ENCODE measurements at places on chromosomes 1 and 21.

GRCh38 chr1:117959364-117959763, 29.8 kb downstream of the WDR3 start:
- DNase-seq, result no peak

GRCh38 chr1:47755101-47755990, 241.8 kb downstream of the TRABD2B start:
- no peak for DNase-seq

- DNase-seq, result no peak
Observed at GRCh38 chr1:237124856-237125462, 83.0 kb downstream of the RYR2 start.

- no peak for DNase-seq
Observed at GRCh38 chr1:16292739-16293138, 55.8 kb upstream of the CPLANE2 start.

GRCh38 chr1:219397511-219397910, 215.4 kb downstream of the ZC3H11B start:
- DNase-seq, result no peak

GRCh38 chr1:60535713-60536112, 462.1 kb upstream of the C1orf87 start:
- no peak for DNase-seq

DNA sequence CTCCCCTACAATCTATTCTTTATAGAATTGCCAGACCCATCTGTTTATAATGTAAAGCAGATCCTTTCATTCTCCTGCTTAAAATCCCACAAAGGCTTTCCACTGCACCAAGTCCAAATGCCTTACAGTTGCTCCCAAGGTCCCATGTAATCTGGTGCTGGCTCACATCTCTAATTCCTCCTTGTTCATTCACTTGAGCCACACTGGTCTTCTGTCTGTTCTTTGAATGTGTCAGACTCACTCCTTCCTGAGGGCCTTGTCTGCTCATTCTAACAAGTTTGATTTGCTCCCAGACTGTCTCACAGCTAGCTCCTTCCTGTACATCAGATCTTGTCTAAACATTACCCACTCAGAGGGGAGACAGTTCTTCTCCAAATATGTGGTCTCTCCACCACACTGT, 38.9 kb downstream of the ALG14 start:
- no peak for DNase-seq

DNA sequence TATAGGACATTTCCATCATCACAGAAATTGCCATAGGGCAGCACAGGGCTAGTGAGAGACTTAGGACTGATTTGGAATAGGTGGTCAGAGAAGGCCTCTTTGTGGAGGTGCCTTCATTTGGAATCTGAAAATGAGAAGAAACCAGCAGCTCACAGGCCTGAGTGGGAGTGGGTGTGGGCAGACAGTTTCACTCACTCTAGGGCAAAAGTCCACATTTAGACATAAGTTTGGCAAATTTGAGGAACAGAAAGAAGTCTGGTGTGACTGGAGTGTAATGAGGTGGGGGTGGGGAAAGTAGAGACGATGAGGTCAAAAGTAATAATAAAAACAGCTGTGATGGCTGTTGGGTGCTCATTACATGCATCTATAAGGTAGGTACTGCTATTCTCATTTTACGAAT, 22.4 kb upstream of the BCAR3 start:
- no peak for DNase-seq

DNA sequence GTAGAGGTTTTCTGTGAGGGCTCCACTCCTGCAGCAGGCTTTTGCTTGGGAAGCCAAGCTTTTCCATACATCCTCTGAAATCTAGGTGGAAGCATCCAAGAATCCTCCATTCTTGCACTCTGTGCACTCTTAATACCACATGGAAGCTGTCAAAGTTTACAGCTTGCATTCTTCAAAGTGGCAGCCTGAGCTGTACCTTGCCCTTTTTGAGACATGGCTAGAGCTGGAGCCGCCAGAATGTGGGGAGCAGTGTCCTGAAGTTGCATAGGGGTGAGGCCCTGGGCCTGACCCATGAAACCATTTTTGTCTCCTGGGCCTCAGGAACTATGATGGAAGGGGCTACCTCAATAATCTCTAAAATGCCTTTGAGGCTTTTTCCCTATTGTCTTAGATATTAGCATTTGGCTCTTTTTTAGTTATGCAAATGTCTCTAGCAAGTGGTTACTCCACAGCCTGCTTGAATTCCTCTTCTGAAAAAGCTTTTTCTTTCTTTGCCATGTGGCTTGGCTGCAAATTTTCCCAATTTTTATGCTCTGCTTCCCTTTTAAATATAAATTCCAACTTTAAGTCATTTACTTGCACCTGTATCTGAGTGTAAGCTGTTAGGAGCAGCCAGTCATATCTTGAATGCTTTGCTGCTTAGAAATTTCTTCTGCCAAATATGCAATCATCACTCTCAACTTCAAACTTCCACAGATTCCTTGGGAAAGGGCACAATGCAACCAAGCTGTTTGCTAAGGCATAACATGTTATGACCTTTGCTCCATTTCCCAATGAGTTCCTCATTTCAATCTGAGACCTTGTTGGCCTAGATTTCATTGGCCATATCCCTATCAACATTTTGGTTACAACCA, 92.1 kb upstream of the ARTN start:
- no peak for DNase-seq

DNA sequence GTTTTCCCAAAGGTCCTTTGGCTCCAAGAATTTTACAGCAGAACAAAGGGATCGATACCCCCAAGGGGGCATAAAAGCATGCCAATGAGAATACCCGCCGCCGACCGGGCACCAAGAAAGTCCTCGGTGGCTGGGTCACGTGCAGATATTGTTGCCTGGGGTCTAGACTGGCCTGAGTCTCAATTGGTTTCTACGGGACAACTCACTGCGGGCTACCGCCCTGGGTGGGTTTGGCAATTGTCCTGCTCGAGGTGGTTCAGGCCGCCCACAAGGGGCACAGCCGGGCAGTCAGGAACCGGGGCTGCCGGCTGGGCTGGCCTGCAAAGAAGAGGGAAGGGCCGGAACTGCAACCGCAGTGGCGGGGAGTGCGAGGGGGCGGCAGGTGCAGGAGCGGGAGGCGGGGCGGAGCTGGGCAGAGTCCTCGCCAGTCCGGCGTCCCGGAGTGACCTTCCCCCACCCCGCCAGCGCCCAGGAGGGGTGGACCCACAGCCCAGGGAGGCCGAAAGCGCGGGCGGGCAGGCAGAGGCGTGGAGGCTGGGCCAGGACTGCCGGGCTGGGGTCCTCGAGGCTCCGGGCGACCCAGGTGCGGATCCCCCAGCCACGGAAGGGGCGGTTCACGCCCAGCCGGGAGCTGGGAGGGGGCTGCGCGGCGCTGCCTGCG, 926 bp upstream of the ATP1B1 start:
- no peak for DNase-seq

- no peak for DNase-seq
Observed at GRCh38 chr1:46370214-46370633, 23.9 kb upstream of the FAAH start.
